MV-4-11 (cell line): ENCODE measurements at places on chromosomes 3 and 15.

GRCh38 chr3:5806192-5806591, 618.7 kb downstream of the EDEM1 start:
- DNase-seq, result no peak

- DNase-seq, result no peak
These were observed 105.7 kb downstream of the TPRA1 start for GRCh38 chr3:127484601-127485388.

- DNase-seq, result no peak
These were observed 31.9 kb downstream of the ZNF710 start for GRCh38 chr15:90033006-90033405.

DNA sequence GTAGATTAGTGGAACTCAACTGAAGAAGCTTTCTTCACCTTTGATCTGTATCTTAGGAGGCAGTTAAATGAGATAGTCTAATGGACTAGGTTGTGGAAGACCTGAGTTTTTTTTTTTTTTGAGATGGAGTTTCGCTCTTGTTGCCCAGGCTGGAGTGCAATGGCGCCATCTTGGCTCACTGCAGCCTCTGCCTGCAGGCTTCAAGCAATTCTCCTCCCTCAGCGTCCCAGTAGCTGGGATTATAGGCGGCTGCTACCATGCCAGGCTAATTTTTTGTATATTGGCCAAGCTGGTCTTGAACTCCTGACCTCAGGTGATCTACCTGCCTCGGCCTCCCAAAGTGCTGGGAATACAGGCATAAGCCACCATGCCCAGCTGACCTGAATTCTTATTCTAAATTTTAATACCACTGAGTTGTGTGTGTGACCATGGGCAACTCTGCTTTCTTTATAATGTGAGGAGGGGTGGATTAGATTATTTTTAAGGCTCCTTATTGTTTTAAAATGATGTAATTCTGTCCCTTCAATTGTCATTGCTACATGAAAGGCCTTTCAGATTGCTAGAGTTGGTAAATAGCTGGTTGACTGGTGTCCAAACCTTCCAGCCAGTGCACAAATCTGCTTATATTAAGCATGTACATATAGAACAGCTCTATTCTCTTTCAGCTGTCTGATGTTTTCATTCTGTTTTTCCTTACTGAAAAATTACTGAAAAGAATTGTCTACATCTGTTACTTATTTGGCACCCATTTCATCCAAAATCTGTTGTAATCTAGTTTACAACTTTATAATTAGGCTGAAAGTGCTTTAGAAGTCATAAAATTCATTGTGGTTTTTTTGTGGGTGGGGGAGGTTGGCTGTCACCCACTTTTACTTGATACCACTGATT, 2.3 kb downstream of the LNP1 start:
- peak; percentile 18 for DNase-seq

GRCh38 chr3:71510510-71510909, 73.0 kb downstream of the FOXP1 start:
- DNase-seq, result no peak

DNA sequence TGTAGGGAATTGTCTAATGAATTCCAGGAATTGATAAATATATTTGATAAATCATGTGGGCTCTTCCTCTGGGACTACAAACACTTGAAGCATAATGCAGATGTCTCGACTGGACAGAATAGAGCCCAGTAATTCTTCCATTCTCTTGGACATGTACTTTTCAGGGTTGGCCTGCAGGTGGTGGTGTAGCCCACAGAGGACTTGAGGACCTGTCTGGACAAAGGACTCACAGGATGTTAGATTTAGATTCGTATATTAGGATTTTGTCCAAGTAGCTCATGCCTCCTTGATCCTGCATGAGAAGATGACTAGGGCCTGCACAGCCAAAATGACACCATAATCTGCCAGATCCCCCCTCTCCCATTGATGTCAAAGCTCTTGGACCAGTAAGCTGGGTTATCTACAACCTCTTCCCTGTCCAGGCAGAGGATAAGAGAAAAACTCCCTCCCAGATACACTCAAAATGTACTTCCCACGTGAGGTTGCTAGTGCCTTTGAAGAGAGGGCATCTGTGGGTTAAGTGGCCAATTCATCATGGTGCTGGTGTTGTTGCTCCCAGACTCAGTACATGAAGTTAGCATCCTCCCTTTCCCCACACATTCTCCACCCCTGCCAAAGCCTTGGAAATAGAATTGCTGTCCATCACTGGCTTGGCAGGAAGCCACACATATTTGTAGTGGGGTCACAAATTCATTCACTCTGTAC, 88.6 kb upstream of the ZNF280D start:
- DNase-seq, result peak; percentile 22

DNA sequence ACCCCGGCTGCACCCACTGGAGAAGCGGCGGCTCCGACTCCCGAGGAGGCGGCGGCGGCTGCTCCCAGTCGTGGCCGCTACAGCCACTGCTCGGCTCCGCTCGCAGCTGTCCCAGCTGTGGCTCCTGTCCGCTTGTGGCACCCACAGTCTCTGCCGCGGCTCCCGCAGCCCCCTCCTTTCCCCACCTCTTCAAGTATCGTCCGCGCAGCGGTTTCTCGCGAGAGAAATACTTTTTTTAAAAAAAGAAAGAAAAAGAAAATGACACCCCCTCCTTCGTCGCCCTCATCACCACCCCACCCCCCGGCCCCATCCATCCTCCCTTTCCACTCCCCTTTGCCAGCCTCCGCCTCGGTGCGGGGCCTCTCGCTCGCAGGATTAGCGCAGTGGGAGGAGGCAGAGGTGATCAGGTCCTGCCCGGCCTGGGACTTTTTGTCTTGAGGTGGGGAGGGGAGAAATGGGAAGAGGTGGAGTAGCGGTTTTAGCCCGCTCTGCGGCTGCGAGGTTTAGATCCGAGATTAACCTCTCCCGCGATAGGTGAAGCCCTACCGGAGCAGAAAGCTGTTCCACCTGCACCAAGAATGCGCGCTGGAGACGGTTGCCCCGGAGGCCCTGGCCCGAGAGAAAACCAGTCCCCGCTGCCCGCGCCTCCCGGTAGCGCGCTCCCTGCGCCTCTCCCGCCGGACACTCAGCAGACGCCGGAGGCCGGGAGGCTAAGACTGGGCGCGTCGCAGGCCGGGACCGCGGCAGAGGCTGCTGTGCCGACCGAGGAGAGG, at the start of gene FBN1:
FBN1 (minus strand) TSS at position 152 of the 773 bp plus-strand sequence. CDS start 940 bp downstream, outside the sequence.
- no peak for DNase-seq

- DNase-seq, result peak; percentile 44
These were observed 25.5 kb upstream of the PIK3R4 start for GRCh38 chr3:130772129-130772528.

DNA sequence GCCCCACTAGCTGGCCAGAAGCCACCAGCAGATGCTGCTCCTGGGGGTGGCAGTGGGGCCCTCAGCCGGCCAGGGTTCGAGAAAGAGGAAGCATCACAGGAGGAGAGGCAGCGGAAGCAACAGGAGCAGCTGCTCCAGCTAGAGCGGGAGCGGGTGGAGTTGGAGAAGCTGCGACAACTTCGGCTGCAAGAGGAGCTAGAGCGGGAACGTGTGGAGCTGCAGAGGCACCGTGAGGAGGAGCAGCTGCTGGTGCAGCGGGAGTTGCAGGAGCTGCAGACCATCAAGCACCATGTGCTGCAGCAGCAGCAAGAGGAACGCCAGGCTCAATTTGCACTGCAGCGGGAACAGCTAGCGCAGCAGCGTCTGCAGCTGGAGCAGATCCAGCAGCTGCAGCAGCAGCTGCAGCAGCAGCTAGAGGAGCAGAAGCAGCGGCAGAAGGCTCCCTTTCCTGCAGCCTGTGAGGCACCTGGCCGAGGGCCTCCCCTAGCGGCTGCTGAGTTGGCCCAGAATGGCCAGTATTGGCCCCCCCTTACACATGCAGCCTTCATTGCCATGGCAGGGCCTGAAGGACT, 17.5 kb upstream of the APEH start:
- DNase-seq, result peak; percentile 58

DNA sequence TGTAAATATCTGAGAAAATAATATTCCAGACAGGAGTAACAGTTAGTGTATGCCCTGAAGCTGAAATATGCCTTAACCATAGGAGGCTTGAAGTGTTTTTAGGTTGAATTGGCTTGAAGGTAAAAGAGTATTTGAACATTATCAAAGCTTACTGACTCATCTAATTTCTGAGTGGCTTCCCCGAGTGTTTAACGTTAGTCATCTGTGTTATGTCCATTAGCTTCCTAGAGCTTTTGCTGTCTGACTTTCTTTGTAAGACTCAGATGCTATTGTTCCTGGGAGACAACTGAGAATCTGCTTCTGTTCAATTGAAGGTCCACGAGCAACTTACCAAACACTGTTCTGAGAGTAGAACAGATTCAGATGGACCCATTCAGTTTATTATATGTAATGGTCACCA, 656.8 kb upstream of the NECTIN3 start:
- no peak for DNase-seq

- DNase-seq, result no peak
These were observed 212.6 kb downstream of the GAP43 start for GRCh38 chr3:115835946-115836345.

- DNase-seq, result peak; percentile 67
These were observed 795 bp upstream of the MYNN start for GRCh38 chr3:169772305-169772896.

DNA sequence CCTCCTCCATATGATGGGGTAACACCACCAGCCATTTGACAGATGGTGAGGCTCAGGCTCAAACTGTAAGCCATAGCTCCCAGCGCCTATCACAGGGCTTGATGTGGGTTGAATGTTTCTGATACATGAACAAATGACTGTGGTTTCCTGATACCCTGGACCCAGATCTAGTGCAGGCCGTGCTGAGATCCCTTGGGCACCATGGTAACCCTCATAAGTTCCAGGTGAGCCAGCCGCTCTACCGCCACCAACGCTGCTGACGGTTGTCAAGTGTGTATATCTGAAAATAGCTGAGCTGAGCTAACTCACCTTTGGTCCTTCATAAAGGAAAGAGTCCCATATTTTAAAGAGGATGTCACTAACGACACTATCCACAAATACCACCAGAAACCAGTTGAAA, 74.5 kb downstream of the TBC1D2B start:
- DNase-seq, result no peak

GRCh38 chr15:101461097-101461496, 28.4 kb downstream of the PCSK6 start:
- no peak for DNase-seq

DNA sequence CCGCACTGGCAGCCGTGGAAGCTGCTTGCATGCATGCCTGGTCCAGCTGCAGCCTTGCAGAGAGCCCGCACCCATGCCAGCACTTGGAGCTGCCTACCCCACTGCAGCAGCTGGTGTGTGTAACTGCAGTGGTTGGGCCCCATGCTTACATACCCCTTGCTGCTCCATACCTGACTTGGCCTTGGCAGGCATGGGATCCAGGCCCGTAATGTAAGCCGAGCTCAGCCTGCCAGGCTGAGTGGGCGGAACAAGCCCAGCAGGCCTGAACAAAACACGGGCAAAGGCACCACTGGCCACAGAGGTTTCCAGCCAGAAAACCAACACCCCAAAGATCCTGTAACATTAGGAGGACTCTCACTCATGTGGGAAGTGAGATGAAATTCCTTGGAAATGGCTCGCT, 48.3 kb downstream of the SLC6A20 start:
- no peak for DNase-seq

GRCh38 chr3:23256741-23257435, 53.8 kb downstream of the UBE2E2 start:
- DNase-seq, result peak; percentile 3

- no peak for DNase-seq
These were observed 37.3 kb downstream of the RARB start for GRCh38 chr3:25465266-25465860.

DNA sequence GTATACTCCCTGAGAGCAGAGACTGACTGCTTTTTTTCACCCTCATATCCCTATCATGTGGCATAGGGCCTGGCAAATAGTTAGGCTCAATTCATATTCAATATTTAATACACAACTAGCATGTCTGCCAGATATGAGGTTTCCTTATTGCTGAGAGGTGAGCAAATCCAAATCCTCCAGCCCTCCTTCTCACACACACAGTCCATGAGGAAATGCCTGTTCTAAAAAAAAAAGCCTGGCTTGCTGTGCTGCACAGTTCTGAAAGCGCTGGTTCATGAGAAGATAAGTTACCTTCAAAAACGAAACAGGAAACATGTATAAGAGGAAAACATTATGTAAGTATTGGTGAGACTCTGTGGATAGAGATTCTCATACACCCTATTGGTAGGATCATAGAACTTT, 15.5 kb upstream of the ACAP2 start:
- DNase-seq, result peak; percentile 84

- DNase-seq, result no peak
These were observed 276.1 kb upstream of the GOLIM4 start for GRCh38 chr3:168371846-168372245.

GRCh38 chr3:184786280-184786941, 25.6 kb upstream of the VPS8 start:
- peak; percentile 92 for DNase-seq

- DNase-seq, result no peak
These were observed 6.2 kb downstream of the PLA2G4D start for GRCh38 chr15:42087926-42088800.

GRCh38 chr3:84991422-84991900, 32.7 kb downstream of the CADM2 start:
- DNase-seq, result no peak

GRCh38 chr3:38314764-38315487, 31.7 kb upstream of the XYLB start:
- DNase-seq, result no peak

DNA sequence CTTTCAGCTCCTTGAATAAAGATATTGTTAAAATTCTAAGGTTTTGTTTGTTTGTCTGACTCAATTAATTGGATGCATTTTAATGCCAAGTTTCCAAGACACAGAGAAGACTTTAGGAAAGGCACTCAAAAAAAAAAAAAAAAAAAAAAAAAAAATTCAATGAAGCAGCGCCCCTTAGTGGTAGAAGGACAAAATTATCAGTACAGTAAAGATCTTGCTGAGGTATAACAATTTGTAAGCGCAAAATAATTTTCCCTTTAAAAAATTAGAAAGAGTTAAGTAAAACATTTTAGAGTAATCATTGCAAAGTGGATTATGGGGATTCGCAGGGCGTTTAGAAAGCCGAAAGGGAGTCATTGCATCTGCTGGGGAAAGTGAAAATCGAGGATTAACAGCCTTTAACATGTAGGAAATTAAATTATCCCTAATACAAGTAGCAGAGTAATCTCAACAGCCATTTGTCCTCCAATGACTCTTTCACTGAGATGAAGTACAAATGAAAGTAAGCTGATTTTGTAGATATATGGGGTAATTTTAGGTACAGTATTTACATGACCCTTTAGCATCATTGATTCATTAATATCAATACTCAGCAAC, 5.8 kb upstream of the DIS3L start:
- peak; percentile 31 for DNase-seq
